ENCODE measurements at places on chromosomes 2 and 18.
A peak's percentile ranks its signal among the peaks of the same experiment; 100 is the strongest.

DNA sequence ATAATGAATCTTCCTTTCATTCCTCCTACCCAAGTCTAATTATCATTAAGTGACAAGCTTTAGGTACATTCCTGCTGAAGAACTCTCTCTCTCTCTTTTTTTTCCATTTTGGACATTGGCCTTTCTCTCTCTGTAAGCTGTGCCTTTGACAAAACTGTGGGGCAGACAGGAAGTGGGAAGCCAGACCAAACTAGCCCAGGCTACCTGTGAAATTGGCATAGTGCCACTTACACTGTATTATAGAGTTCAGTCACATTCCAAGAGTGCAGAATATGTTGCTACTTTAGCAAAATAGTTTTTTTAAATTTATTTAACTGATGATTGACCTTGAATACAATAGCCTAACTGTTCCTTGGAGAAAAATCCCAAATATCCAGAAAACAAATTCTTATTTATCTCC, 381.5 kb upstream of the ETAA1 start:
- no peak for DNase-seq

DNA sequence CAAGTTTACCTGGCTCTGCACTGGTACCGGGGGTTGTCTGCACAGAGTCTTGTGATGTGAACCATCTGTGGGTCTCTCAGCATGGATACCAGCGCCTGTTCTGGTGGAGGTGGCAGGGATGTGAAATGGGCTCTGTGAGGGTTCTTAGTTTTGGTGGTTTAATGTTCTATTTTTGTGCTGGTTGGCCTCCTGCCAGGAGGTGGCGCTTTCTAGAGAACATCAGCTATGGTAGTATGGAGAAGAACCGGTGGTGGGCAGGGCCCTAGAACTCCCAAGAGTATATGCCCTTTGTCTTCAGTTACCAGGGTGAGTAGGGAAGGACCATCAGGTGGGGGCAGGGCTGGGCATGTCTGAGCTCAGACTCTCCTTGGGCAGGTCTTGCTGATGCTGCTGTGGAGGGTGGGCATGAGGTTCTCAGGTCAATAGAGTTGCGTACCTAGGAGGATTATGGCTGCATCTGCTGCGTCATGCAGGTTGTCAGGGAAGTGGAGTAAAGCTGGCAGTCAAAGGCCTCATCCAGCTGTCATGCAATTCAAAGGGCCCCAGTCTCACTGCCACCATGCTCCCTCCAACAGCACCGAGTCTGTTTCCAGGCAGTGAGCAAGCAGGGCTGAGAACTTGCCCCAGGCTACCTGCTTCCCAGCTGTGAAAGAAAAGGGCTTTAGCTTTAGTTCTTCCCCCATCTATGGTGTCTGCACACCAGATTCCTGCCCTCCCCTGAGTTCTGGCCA, 278.0 kb downstream of the METTL4 start:
- no peak for DNase-seq

- DNase-seq, result peak; percentile 15
Observed at GRCh38 chr18:59950215-59950944, 50.6 kb downstream of the PMAIP1 start.

DNA sequence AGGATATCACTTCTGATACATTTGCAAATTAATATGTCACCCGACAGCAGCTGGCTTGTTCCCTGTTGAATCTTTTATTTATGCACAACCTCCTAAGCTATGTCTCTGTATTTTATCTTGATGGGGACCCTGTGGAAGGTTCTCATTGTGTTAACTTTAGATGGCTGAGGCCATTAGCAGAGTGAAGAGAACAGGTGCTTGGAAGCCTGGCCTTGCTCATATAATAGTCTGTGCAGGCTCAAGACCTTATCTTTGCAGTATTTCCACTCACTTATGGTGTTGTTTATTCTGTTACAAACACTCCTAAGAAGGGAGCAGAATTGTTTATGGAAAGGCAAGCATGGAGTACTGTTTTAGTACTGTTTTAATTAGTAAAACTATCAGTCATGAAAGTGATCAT, 107.6 kb downstream of the SETBP1 start:
- no peak for DNase-seq
